ENCODE measurements at places on chromosomes 5 and 9.

- no peak for DNase-seq
Measured at GRCh38 chr5:135596788-135597187, 18.0 kb upstream of the CXCL14 start.

DNA sequence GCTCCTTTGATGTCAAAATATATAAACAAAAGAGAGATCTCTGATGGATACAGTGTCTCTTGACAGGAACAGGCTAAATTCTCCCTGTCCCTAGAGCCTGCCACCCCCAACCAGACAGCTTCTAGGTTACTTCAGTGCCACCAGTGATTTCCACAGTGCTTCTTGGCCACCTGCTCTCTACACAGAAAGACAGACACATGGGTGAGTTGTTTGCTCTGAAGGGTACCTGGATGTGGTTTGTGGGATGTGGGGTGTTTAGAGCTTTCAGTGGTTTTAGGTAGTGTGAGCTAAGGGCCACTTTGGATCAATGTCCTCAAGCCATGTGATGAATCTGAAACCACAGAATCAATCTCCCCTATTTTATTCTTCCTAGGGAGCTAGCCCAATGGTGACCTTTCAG is 125.4 kb downstream of the ANKRD18B start:
- no peak for DNase-seq

DNA sequence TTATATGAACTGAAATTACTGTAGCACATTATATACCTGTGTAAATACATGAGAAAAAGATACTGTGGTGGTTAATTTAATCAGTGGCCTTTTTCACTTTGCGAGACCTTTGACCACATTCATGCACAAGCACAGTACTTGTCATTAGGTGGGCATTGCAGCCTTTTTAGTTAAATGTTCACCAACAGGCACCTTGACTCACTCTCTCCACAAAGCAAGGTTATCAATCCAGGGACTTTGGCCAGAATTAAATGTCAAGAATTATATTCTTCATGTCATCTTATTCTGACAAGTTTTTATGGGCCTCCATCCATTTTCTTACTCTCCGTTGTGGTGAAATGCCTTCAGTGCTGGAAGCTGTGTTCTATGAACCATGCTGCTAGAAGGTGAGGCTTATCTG is 72.2 kb downstream of the AOPEP start:
- DNase-seq = no peak

DNA sequence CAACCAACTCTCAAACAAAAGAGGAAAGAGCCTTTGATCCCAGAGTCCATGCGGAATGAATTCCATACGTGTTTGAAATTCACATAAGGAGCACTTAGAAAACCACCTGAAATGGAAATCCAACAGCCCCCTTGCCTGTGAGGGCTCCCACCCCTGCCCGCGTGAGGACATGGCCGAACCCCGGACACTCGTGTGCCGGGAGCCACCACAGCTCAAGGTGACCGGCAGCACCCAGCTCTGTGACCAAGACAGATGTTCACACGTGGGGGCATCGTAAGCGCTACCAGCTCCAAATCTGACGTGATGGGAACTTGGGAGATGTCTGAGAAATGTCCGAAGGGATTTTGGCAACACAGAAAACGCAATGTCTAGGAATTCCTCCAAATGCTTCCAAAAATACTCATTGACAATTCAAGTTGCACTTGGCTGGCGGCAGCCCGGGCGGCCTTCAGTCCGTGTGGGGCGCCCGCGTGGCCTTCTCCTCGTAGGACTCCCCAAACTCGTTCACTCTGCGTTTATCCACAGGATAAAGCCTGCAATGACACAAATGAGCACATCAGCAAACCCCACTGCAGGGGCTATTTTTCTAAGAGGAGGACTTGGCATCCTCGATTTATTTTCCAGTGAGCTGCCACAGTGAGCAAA is 23.2 kb upstream of the TERT start:
- DNase-seq = no peak

DNA sequence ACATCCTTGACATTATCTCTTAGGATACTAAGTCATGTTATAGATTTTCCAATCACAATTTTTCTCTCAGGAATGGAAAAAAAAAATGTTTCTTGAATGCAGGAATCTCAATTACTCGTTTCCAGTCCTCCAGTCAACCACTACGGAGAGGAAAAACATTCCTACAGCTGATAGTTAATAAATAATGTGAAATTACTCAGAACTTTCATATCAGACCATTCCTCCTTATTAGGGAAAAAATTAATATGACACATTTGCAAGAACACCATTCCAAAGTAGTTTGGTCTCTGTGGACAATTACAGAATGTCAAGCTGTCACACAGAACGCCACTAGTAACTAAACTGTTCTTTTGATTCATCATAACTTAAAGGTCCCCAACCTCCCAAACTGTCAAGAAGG is 31.5 kb downstream of the MED27 start:
- DNase-seq = no peak

DNA sequence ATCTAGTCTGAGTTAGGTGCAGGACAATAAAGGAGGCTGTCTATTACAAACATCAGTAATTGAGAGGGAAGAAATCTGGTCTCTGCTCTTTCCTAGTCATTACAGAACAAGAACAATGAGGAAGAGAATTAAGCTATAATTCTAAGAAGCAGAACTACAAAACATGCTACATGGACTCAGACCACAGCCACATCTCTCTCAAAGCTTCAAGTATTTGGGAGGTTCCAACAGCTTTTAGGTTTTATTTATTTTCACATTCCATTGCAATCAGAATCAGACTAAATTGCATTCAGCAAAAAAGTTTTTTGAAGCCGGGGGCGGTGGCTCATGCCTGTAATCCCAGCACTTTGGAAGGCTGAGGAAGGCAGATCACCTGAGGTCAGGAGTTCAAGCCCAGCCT is 1.1 kb upstream of the GRPEL2 start:
- no peak for DNase-seq

DNA sequence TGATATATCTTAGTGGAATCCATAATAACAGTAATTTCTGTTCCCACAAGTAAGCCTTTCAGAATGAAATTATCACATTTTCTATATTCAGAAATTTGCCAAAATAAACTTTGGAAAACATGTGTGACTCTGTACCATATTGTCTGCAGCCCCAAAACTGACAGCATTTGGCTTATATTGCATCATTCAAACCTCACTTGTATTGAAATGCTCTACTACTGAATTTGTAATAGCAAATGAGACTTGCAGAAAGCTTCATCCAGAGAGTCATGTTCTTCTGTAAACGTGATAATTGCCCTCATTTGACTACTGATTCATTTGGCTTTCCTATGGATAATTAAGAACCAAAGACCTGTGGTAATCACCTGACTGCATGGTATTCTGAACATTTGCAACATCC is 1249.5 kb upstream of the CDH18 start:
- DNase-seq = no peak

Data from activated T-helper 1 cell treated with anti-CD3 and anti-CD28 coated beads, Interleukin-2, amount 50 U/mL, for 16 hours (primary cell).